Stimulated activated CD8-positive, alpha-beta memory T cell treated with anti-CD3 and anti-CD28 coated beads, Interleukin-4, amount 100 ng/mL, for 1 hour (primary cell): ENCODE measurements at places on chromosomes 3 and 15.
A peak's percentile ranks its signal among the peaks of the same experiment; 100 is the strongest.

DNA sequence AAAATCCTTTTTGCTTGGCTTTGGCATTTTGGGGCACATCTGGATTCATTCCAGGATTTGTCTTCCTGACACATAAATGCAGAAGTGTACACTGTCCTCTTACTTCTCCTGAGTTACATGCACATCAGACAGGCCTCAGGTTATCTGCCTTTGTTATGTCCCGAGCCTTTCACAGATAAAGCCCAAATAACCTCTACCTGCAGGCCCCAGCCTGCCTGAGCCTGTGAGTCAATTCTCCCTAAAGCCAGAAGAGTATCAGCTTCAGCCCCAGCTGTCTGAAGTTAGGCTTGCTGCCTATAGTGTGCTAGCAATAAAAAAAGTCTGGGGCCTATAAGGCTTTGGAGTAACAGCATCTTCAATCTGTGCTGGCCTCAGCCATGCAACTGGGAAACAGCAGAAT is 17.7 kb upstream of the GSK3B start:
- no peak for DNase-seq

GRCh38 chr3:42886294-42886822 is 10.7 kb upstream of the CYP8B1 start:
- no peak for DNase-seq

DNA sequence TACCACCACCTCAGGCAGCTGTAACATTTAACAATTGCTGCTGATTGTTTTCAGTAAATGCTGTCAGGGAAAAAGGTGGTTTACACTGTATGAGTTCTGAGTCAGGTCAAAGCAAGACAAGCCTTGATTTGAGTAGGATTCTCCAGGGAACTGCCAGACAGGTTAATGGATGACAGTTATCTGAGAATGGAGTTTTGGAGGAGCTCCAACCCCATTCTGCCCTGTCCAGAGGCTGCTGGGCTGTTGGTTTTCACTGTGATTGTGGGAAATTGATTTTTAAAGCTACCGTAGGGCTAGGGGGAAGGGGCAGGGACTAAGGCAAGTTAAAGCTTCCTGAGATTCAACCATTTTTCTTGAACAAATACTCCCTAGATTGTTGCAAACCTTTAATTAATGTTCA is 39.9 kb downstream of the TICRR start:
- DNase-seq, result no peak

GRCh38 chr15:42111924-42112323 is 17.6 kb upstream of the PLA2G4D start:
- DNase-seq, result no peak

DNA sequence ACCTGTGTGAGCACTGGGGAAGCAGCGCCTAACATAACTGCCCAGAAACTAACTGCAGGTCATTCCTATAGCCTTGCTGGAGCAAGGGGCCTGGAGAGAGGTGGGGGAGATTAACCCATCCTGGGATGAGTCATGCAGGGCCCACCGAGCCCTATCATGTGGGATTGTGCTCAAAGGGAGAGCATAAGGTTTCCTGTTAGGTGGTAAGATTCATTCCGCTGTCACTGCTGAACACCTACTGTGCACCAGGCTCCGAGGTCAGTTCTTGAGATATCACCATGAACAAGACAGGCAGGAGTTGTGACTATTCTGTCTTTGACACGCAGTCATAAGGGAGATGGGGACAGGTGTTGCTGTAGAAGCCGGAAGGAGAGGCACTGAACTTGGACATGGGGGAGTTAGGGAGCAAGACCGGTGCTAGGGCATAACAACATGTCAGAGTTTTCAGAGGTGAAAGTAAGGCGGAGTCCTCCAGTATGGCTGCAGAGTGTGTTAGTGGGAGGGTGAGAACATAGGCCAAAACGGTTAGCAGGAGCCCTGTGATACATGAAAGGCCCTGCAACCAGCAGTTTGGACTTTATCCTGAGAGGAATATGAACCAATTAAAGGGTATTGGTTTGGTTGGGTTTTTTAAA is 2.4 kb downstream of the SLC25A38 start:
- DNase-seq, result no peak

GRCh38 chr15:75229191-75230015 is 27.7 kb downstream of the C15orf39 start:
- DNase-seq, result no peak

DNA sequence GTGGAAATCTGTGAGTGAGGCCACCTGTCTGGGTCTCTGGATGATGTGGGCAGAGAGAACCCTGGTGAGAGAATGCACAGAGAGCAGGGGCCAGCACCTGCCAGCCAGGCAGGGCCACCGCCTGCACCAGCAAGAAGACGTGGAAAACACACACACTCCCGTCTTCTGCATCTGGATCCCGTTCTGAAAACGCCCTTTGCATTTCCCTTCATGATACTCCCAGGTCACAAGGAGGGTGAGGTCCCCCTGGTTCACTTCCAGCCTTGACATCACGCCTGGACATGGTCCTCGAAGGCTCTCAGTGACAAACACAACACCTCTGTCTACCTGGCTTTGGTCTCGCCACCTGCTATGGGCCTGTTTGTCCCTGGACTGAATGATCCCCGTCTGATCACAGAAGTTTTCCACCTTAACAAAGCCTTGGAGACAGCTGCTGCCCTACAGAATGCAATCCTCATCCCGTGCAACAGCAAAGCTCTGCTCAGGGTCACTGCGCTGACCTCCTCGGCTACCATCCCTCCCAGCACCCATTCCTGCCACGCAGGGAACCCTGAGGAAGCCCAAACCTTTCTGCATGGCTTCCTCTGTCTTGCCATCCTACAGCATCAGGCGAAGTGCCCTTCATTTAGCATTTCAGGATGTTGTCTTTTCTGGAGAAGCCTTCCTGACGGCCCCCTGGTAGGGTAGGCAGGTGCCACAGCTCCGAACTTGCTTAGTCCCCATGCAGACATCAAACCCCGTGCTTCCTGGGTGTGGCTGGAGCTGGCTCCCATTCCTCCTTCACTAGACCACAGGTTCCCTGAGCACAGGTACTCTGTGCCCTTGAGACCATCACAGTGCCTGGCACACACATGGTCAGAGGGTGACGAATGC is 122.5 kb downstream of the ATP10A start:
- DNase-seq, result no peak

DNA sequence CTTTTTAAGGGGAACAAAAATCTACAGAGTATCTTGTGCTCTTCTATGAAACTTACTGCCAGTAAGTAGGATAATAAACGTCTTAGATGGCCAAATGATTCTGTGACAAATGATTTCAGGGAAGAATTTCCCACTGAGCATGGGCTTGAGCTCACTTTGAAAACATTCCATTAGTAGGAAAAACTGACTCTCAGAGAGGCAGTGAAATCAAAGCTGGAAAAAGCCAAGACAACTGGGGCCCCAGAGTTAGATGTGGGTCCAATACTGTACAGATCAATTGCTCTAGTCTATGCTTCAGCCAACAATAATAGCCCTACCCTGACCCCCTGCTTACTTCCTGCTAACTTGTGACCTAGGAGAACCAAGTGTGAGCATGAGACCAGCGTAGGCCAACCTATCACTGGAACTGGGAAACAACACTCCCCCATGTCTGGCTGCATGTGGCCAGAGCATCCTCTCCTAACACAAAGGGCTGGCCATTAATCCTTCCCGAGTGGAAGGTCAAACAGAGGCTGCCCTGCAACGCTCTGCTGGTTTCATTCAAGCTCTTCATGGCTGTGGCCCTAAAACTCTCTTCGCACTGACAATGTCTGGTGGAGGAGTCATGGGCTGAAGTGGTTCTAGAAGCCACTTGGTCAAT is 68.8 kb downstream of the FOXB1 start:
- DNase-seq, result no peak

GRCh38 chr3:187136337-187136736 is 3.0 kb downstream of the RPL39L start:
- no peak for DNase-seq

GRCh38 chr15:94164202-94164807 is 67.1 kb upstream of the MCTP2 start:
- peak; percentile 28 for DNase-seq

DNA sequence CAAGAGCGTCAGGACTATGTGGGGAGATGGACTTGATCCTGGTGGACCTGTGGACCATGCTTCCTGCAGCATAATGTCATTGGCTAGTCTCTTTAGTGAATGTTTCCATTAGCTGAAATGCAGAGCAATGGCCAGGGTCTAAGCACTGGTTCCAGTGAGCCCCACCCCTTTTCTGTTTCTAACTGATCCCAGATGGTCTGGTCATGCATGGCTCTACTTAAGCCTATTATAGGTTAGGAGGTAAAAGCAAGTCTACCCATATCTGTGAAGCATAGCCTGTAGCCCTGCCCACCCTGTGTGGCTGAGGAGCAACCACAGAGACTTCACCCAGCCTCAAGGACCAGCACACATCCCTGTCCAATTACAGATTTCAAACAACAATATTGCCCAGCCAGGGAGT is 419.2 kb downstream of the ZNF385D start:
- no peak for DNase-seq

- DNase-seq, result no peak
These were observed 59.4 kb upstream of the IMPG2 start for GRCh38 chr3:101379658-101380376.

DNA sequence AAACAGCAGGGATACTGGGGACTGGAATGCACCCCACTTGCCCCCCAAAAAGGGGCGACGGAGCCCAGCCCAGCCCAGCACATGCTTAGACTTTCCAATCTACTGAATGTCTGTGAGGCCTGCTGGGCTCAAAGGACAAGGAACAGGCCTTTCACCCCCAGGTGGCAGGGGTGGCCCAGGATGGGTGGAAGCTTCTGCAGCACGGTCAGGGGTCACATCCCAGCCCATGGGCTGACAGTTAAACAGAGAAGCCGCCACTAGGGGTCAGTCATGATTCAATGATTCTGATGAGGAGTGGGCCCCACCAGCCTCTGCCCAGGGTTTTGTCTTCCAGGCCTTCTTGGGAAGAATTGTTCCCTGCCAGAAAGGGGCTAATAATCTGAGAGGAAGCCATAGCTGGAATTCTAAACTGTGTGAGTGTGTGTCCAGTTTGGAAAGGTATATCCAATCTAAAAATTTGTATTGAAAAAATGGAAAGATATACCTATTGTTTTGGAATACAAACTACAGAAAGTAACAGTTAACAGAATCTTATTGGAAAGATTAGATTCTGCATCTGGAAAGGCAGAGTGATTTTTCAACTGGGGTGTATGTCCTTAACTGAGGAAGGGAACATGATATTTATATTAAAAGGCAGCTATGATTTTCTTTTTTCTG is 2.2 kb downstream of the CHRNB4 start:
- peak; percentile 12 for DNase-seq

DNA sequence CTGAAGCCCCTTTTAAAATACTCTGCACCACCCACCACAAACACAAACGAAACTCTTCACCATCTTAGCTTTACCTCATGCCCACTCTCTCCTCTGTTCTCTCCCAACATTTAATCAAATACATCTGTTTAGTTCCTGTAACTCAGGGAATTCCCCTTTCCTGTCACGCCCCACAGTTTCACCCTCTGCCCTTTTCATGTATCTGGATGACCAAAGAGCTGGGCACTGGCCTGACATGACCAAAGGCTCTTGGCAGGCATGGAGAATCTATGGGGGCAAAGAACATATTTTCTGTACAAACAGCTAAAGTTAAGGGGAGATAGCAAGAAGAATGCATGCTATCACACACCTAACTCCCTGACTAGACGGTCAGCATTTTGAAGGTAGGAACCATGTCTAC is 270.0 kb downstream of the TBL1XR1 start:
- DNase-seq, result no peak

GRCh38 chr3:65676580-65676979 is 362.1 kb downstream of the MAGI1 start:
- no peak for DNase-seq

DNA sequence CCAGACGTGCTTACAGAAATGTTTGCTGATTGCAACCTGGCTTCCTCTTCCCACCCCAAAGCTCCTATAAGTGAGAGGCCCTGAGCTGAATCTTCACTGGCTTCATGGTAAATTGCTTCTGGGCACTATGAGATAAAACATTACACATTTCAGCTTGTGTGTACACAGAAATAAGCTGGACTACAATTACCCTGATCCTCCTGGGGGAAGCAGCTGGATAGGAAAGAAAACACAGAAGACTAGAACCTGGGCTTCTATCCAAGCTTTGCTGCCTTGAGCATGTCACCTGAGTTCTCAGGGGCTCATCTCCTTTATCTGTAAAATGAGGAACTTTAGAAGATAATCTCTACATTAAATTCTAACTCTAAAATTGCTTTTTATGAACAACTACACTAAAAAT is 40.3 kb downstream of the THBS1 start:
- DNase-seq, result no peak

DNA sequence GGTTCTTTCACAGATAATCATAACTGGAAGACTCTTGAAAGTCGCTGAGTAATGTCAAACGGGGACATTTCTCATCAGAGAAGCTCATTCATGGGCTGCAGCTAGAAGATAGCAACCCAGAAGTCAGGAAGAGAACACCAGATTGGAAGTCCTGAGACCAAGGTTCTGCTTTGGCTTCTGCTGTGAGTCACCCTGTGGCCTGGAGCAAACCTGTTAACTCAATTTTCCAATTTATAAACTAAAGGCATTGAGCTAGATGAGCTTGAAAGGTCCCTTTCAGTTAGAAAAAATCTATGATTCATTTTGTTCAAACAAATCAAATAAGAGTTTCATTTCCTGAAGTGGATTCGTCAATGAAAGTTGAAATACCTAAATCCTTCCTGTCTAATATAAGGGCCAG is 402.2 kb downstream of the EPHB1 start:
- no peak for DNase-seq

DNA sequence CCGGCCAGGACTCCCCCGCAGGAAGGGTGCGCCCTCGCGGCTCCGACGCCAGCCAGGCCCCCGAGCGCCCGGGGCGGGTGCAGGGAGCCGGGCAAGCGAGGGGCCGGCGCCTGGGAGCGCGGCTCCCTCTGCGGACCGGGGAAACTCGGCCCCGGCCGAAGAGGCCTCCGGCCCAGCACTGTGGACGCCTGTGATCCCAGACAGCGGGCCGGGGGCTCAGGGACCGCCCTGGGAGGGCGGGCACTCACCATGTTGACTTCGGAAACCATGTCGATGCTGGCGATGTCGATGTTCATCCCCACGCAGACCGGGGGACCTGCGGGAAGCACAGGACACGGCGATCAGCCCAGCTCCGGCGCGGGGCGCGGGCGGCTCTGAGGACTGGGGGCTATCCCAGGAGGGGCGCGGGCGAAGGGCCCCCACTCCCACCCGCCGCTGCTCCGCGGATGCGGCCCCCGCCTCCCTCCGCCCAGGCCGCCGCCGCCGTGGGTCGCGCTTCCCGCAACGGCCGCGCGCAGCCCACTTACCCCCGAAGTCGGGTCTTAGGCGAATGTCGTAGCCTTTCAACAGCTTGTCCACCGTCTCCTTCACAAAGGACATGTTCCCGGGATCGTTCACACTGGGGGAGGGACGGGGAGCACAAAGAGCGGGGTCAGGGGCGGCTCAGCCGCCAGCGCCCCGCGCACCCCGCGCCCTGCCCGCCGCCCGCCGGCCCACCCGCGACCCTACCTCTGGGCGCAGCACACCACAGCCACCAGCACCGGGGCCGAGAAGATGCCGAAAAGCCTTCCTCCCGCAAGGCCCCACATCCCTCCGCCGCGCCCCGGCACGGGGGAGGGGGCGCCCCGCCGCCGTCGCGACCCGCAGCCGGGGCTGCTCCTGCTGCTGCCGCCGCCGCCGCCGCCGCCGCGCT is at the start of gene GABRB3:
Gene GABRB3, minus strand, starts transcription at position 913 of the 913 bp plus-strand sequence.
- no peak for DNase-seq

- no peak for DNase-seq
These were observed 389.8 kb downstream of the NR2F2 start for GRCh38 chr15:96720251-96720650.
